ENCODE measurements at places on chromosomes 6 and 20. TPM values are rescaled to one million over a fixed set of nuclear protein-coding genes. Genes with fewer than 3 reads are reported as not detected.

GRCh38 chr6:139343052-139343750, 31.2 kb downstream of the CITED2 start:
- no peak for DNase-seq

DNA sequence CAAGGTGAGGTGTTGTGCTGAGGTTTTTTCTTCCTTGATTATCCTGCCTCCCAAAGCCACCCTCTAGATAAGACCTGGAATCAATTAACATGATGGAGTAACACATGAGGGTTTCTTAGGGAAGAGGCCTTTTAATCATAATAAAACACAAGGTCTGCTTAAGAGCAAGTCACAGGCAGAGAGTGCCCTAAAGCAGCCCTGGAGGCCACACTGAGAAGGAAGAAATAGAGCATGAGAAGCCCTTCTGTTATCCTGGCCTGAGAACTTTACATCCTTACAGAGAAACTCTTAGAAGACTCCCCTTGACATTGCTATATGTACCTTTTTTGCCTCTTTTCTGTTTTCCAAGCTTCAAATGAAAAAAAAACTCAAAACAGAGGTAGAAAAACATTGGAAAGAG, 132.3 kb downstream of the CEP57L1 start:
- no peak for DNase-seq

DNA sequence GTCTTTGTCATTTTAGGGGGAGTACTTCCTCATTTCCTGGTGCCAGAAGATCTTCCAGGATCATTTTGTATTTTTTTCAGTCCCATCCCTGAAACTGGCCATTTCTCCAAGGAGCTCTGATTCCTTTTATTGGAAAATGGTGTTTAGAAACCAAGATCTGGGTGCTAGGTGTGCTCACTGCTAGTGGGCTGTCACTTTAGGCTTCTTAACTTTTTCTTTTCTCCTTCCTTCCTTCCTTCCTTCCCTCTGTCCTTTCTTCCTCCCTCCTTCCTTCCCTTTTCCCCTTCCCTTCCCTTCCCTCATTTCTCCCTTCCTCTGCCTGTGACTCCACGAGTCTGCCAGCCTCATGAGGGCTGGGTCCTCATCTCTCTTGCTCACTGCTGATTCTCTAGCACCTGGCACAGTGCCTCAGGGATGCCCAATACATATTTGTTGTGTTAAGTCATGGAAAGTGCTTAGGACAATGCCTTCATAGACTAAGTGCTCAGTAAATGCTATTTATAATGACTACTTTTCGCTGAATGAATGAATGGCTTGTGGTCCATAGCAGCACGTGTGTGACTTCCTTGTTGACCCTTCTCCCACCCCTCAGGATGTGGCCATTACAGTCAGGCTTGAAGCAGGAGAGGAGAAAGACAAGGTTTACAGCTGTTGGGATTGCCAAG, 36.9 kb downstream of the APCDD1L start:
- no peak for DNase-seq

TMC2 gene
- not detected for total RNA-seq

DNA sequence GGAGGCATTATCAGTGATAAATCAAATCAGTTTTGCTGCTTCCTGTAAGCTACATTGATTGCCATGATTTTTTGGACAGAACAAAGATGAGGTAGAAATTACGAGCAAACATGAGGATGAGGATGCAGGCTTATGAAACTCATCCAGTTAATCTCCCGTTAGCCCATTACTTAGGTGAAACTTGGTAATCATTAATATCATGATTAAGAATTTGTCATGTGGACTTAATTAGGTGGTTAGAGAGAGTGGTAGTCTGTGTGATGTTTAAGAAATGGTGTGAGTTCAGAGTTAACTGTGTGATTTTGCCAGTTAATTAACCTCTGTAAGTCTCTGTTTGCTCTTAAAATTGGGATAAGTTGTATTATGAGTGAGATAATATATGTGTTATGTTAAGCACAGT, 62.0 kb downstream of the TSPYL4 start:
- no peak for DNase-seq

NMBR gene
- not detected for total RNA-seq

All from dermis microvascular lymphatic vessel endothelial cell (primary cell).